A549 treated with GW870086 at 1 μM for 4 hours (cell line): ENCODE measurements at places on chromosomes 1 and 21. TPM values are rescaled to one million over a fixed set of nuclear protein-coding genes. Genes with fewer than 3 reads are reported as not detected.

Gene IFFO2
- 6.3 to 9.4 TPM (median 8.9 TPM) in 5 replicates for total RNA-seq

Gene CCDC185
- 0.06 to 0.14 TPM (median 0.08 TPM) in 3 of 5 replicates, not detected in the others for total RNA-seq

Gene CA6
- total RNA-seq = not detected in 5 replicates

Gene CHI3L1
- total RNA-seq = not detected in 5 replicates

Gene NR1I3
- 0.26 TPM in 1 of 5 replicates, not detected in the others for total RNA-seq

Gene CNKSR1
- total RNA-seq = 0.20 to 0.50 TPM (median 0.32 TPM) in 5 replicates

Gene SNX7
- total RNA-seq = 22.7 to 38.0 TPM (median 26.5 TPM) in 5 replicates

Gene GABRD
- total RNA-seq = 0.23 to 1.1 TPM (median 0.63 TPM) in 5 replicates

Gene GOLT1A
- 4.2 to 7.0 TPM (median 4.8 TPM) in 5 replicates for total RNA-seq

Gene PLPPR5
- total RNA-seq = not detected in 5 replicates

Gene S100A5
- 0.87 to 1.4 TPM (median 1.1 TPM) in 5 replicates for total RNA-seq

Gene OLFML2B
- total RNA-seq = 0.31 to 1.1 TPM (median 0.48 TPM) in 5 replicates

Gene NPL
- total RNA-seq = 0.40 to 1.3 TPM (median 0.75 TPM) in 5 replicates

Gene PLPP3
- total RNA-seq = 16.6 to 19.2 TPM (median 17.5 TPM) in 5 replicates

Gene FCRL2
- total RNA-seq = not detected in 5 replicates

Gene MTMR11
- 5.1 to 8.3 TPM (median 7.0 TPM) in 5 replicates for total RNA-seq

Gene OR2L5
- total RNA-seq = not detected in 5 replicates

Gene PLXNA2
- 2.0 to 2.6 TPM (median 2.2 TPM) in 5 replicates for total RNA-seq

Gene ZNF648
- not detected in 5 replicates for total RNA-seq

Gene CIART
- 0.97 to 2.4 TPM (median 1.3 TPM) in 5 replicates for total RNA-seq

Gene TRIM46
- total RNA-seq = 1.8 to 2.9 TPM (median 2.6 TPM) in 5 replicates

Gene SMAP2
- total RNA-seq = 8.4 to 9.6 TPM (median 9.0 TPM) in 5 replicates

Gene CRYAA
- not detected in 5 replicates for total RNA-seq

Gene MFSD2A
- total RNA-seq = 4.5 to 6.2 TPM (median 5.5 TPM) in 5 replicates

Gene ELF3
- 182 to 260 TPM (median 231 TPM) in 5 replicates for total RNA-seq

Gene FAM72C
- 3.2 to 5.5 TPM (median 5.4 TPM) in 5 replicates for total RNA-seq

Gene PTGFR
- not detected in 5 replicates for total RNA-seq

Gene TRAF3IP3
- total RNA-seq = not detected in 5 replicates

Gene PCSK9
- 2.2 to 3.9 TPM (median 3.3 TPM) in 5 replicates for total RNA-seq

Gene FMN2
- 3.7 to 5.5 TPM (median 4.9 TPM) in 5 replicates for total RNA-seq

Gene IFNLR1
- 0.99 to 1.6 TPM (median 1.2 TPM) in 5 replicates for total RNA-seq

Gene PTCH2
- 0.15 to 0.25 TPM (median 0.19 TPM) in 5 replicates for total RNA-seq

Gene CNR2
- 0.02 TPM in 1 of 5 replicates, not detected in the others for total RNA-seq

Gene CLCN6
- 4.7 to 6.7 TPM (median 5.3 TPM) in 5 replicates for total RNA-seq

Gene CYYR1
- total RNA-seq = not detected in 5 replicates

Gene ARHGAP30
- 0.07 to 0.14 TPM (median 0.10 TPM) in 4 of 5 replicates, not detected in the other for total RNA-seq

Gene ANKRD45
- total RNA-seq = 0.14 to 0.34 TPM (median 0.25 TPM) in 3 of 5 replicates, not detected in the others

Gene ABCA4
- total RNA-seq = 0.06 to 0.54 TPM (median 0.30 TPM) in 5 replicates

Gene CLEC20A
- not detected in 5 replicates for total RNA-seq

Gene ALX3
- not detected in 5 replicates for total RNA-seq

Gene IFI16
- 3.5 to 4.8 TPM (median 4.0 TPM) in 5 replicates for total RNA-seq

Gene C1orf226
- 0.48 to 1.3 TPM (median 0.77 TPM) in 5 replicates for total RNA-seq

Gene REN
- 0.13 TPM in 1 of 5 replicates, not detected in the others for total RNA-seq

Gene TCEA3
- total RNA-seq = 0.42 to 0.74 TPM (median 0.55 TPM) in 5 replicates

Gene NBPF6
- 0.19 TPM in 1 of 5 replicates, not detected in the others for total RNA-seq

Gene SKI
- 22.2 to 28.1 TPM (median 26.1 TPM) in 5 replicates for total RNA-seq

Gene C1orf87
- not detected in 5 replicates for total RNA-seq
